Cardiac ventricle fibroblast (primary cell): ENCODE measurements at places on chromosomes 3 and 15. TPM values are rescaled to one million over a fixed set of nuclear protein-coding genes. Genes with fewer than 3 reads are reported as not detected.

TERC gene
- 179 and 259 TPM in 2 replicates for total RNA-seq

PLSCR2 gene
- not detected in 2 replicates for total RNA-seq

TMCO5A gene
- not detected in 2 replicates for total RNA-seq

AMT gene
- total RNA-seq: 0.39 and 1.5 TPM in 2 replicates

CASR gene
- total RNA-seq: not detected in 2 replicates

C3orf18 gene
- 7.5 and 10.7 TPM in 2 replicates for total RNA-seq

SCN11A gene
- total RNA-seq: 0.12 and 0.15 TPM in 2 replicates

CELSR3 gene
- 1.5 and 2.2 TPM in 2 replicates for total RNA-seq

LIPH gene
- total RNA-seq: 1.9 and 2.3 TPM in 2 replicates

GORASP1 gene
- 29.5 and 33.7 TPM in 2 replicates for total RNA-seq

HESX1 gene
- 0.19 and 0.49 TPM in 2 replicates for total RNA-seq

C2CD4A gene
- total RNA-seq: 0.05 and 0.06 TPM in 2 replicates

SEMA7A gene
- 3.2 and 4.4 TPM in 2 replicates for total RNA-seq

CILP gene
- total RNA-seq: 5.5 and 6.7 TPM in 2 replicates

MYZAP gene
- 0.81 and 0.83 TPM in 2 replicates for total RNA-seq

HYAL1 gene
- total RNA-seq: 2.7 and 7.4 TPM in 2 replicates

CYP1A2 gene
- not detected in 2 replicates for total RNA-seq

NPAP1 gene
- total RNA-seq: not detected in 2 replicates

CPEB1 gene
- total RNA-seq: 1.2 and 4.8 TPM in 2 replicates

SLC38A3 gene
- total RNA-seq: not detected in 2 replicates

SKOR1 gene
- 0.06 TPM in 1 of 2 replicates, not detected in the other for total RNA-seq

ZNF770 gene
- 16.8 and 18.7 TPM in 2 replicates for total RNA-seq

POC1A gene
- 1.2 and 2.1 TPM in 2 replicates for total RNA-seq

CYP8B1 gene
- not detected in 2 replicates for total RNA-seq

GRK7 gene
- total RNA-seq: not detected in 2 replicates

CFAP44 gene
- total RNA-seq: 1.5 and 3.8 TPM in 2 replicates

SPG11 gene
- total RNA-seq: 25.9 and 28.2 TPM in 2 replicates

WDR5B gene
- total RNA-seq: 3.0 and 4.0 TPM in 2 replicates

CISH gene
- 3.5 and 4.7 TPM in 2 replicates for total RNA-seq
